ENCODE measurements at places on chromosomes 3 and 15. TPM values are rescaled to one million over a fixed set of nuclear protein-coding genes. Genes with fewer than 3 reads are reported as not detected.
A peak's percentile ranks its signal among the peaks of the same experiment; 100 is the strongest.

RARRES1 gene
- total RNA-seq: 65.8 TPM

MAGEL2 gene
- total RNA-seq: 0.12 TPM

- DNase-seq: no peak
- no peak overlapping the region for H3K4me3 ChIP-seq
- no peaks in the 10 kb centered on the region for H3K27me3 ChIP-seq
- H3K27ac ChIP-seq: no peak overlapping the region
These were observed 399.1 kb upstream of the TBL1XR1 start for GRCh38 chr3:177596248-177596815.

DNA sequence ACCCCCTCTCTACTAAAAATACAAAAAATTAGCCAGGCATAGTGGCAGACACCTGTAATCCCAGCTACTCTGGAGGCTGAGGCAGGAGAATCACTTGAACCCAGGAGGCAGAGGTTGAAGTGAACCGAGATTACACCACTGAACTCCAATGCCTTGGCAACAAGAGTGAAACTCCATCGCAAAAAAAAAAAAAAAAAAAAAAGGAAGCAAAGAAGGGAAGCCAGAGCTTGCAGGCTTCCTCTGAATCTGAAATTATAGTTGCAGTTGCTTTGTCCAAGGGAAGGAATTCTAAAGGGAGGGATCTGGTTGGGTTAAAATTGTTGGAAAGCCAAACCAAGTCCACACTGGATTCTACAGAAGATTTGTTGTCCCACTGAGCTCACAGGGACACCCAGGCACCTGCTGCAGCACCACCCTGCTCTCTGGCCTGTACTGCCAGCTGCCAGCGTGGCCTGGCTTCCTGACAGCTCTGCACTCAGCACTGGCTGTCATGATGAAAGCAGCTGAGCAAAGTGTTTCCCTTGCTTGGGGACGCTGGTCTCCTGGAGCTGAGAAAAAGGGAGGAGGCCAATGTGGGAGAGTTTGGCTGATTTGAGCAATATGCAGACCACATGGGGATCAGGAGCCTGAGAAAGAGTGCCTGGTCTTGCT lies 88.8 kb upstream of the HES1 start:
- DNase-seq: peak; percentile 72
- H3K27ac ChIP-seq: peak overlapping the region; percentile 55
- no peaks in the 10 kb centered on the region for H3K27me3 ChIP-seq
- no peak overlapping the region for H3K4me3 ChIP-seq

DNA sequence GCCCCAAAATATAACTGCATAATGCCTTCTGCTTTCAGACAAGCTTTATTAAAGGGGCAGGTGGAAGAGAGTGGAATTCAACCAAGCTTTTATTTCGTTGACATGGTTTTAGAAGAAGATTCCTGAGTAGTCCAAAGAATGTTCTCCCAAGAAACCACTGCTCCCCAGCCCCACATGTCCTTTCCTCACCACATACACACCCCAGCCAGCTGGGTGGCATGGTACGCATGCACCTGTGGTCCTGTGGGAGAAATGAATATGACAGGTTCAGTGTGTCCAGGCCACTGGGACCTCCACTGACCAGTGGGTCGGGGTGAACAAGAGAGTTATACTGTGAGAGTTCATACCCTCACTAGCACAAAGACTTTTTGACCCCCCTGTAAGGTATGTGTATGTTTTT lies 30.2 kb downstream of the ARID3B start:
- H3K4me3 ChIP-seq: no peak overlapping the region
- DNase-seq: no peak
- H3K4me1 ChIP-seq: no peaks in the 10 kb centered on the region

- H3K27me3 ChIP-seq: no peaks in the 10 kb centered on the region
- H3K4me1 ChIP-seq: no peaks in the 10 kb centered on the region
- H3K27ac ChIP-seq: no peak overlapping the region
- no peaks in the 10 kb centered on the region for H3K36me3 ChIP-seq
- no peak for DNase-seq
These were observed 55.5 kb downstream of the DPH6 start for GRCh38 chr15:35490511-35490910.

TMEM212 gene
- 5.2 TPM for total RNA-seq

GRCh38 chr3:147925272-147925671 lies 516.1 kb downstream of the ZIC1 start:
- no peaks in the 10 kb centered on the region for H3K36me3 ChIP-seq
- H3K27me3 ChIP-seq: no peaks in the 10 kb centered on the region
- no peak for DNase-seq
- no peak overlapping the region for H3K4me3 ChIP-seq
- no peaks in the 10 kb centered on the region for H3K4me1 ChIP-seq

- H3K27me3 ChIP-seq: no peaks in the 10 kb centered on the region
- H3K27ac ChIP-seq: no peak overlapping the region
- DNase-seq: peak; percentile 23
- no peaks in the 10 kb centered on the region for H3K36me3 ChIP-seq
- H3K4me3 ChIP-seq: no peak overlapping the region
These were observed 90.3 kb downstream of the PLXNA1 start for GRCh38 chr3:127072971-127073783.

GRCh38 chr3:14238356-14238755 lies 59.7 kb downstream of the LSM3 start:
- peaks cover 15% of the 10 kb centered on the region for H3K4me1 ChIP-seq
- no peak overlapping the region for H3K27ac ChIP-seq
- peaks cover 3% of the 10 kb centered on the region for H3K27me3 ChIP-seq
- H3K36me3 ChIP-seq: no peaks in the 10 kb centered on the region
- no peak for DNase-seq
- H3K4me3 ChIP-seq: no peak overlapping the region

GRCh38 chr3:117628823-117629291 lies 919.3 kb downstream of the TUSC7 start:
- H3K4me3 ChIP-seq: no peak overlapping the region
- no peak for DNase-seq
- no peak overlapping the region for H3K27ac ChIP-seq
- H3K4me1 ChIP-seq: peaks cover 14% of the 10 kb centered on the region
- H3K27me3 ChIP-seq: no peaks in the 10 kb centered on the region

GREM1 gene
- total RNA-seq: 3.1 TPM

DNA sequence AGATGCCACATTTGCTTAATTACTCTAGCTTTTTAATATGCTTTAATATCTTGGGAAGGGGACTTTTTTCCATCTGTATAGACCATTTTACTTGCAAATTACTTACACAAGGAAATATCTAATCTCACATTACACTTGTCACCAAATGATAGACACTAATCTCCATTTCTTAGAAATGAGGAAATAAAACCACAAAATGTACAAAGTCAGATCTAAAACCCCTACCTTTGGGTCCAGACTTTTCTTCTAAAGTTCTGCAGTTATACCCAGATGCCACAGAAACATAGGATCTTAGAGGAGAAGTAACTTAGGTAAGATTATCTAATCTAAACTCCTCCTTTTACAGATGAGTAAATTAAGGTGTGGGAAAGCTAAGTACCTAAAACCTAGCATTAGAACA lies 44.3 kb downstream of the CD200R1L start:
- no peak overlapping the region for H3K27ac ChIP-seq
- no peaks in the 10 kb centered on the region for H3K4me1 ChIP-seq
- no peaks in the 10 kb centered on the region for H3K36me3 ChIP-seq
- H3K27me3 ChIP-seq: no peaks in the 10 kb centered on the region
- no peak for DNase-seq

- no peak overlapping the region for H3K27ac ChIP-seq
- no peaks in the 10 kb centered on the region for H3K36me3 ChIP-seq
- H3K4me3 ChIP-seq: no peak overlapping the region
- no peaks in the 10 kb centered on the region for H3K27me3 ChIP-seq
- H3K4me1 ChIP-seq: no peaks in the 10 kb centered on the region
These were observed 10.7 kb downstream of the SCG5 start for GRCh38 chr15:32652178-32652577.

DNA sequence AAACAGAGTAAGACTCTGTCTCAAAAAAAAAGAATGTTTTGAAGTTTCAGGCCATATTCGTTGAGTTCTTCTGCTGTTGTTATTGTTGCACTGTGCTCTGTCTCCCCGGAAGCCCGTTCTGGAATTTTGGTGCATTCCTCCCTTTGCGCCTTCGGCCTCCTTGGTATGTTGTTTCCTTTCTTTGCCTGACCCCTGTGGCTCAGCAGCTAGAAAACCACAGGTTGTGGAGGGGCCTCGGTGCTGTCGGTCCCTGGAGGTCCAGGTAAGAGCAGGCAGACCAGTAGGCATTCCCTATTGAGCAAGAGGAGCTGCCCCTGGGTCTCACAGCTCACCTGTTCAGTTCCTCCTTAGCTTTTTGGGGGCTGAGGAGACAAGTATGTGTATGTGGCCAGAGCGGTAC lies 51.0 kb upstream of the DLG1 start:
- no peak overlapping the region for H3K27ac ChIP-seq
- no peak for DNase-seq
- H3K36me3 ChIP-seq: no peaks in the 10 kb centered on the region
- H3K4me3 ChIP-seq: no peak overlapping the region

DNA sequence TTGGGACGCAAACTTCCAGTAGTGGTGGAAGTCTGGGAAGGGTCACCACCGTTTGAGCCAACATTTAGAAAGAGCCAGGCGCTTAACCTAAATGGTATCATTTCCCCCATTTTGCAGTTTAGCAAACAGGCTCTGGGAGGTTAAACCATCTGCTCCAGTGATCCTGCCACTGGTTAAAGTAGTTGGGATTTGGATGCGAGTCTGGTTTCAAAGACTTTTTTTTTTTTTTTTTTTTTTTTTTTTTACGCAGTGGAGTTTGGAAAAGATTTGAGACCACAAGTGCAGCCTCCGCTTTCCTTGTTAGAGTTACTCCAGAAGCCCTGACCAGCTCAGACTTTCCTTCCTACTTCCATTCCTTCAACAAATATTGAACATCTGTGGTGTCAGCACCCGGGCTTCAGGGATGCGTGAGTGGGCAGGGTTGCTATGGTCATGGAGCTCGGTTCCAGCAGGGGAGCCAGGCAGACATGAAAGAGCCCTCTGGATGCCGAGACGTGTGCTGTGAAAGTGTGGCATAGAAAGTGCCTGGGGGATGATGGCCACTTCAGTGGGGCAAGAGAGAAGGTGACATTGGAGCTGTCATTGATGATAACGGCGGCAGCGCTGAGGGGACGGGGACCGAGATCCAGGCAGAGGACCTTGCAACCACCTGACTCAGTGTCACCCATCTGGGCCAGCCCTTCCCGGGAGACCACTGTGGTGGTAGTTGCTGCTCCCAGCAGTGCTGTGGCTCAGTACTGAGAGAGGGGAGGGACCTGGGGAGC lies 1.1 kb upstream of the RNU6-1 start:
- H3K27me3 ChIP-seq: peaks cover 4% of the 10 kb centered on the region
- H3K4me1 ChIP-seq: peaks cover 45% of the 10 kb centered on the region
- no peaks in the 10 kb centered on the region for H3K36me3 ChIP-seq
- peak overlapping the region; percentile 98 for H3K27ac ChIP-seq
- H3K4me3 ChIP-seq: peak overlapping the region; percentile 82
- no peak for DNase-seq

DNA sequence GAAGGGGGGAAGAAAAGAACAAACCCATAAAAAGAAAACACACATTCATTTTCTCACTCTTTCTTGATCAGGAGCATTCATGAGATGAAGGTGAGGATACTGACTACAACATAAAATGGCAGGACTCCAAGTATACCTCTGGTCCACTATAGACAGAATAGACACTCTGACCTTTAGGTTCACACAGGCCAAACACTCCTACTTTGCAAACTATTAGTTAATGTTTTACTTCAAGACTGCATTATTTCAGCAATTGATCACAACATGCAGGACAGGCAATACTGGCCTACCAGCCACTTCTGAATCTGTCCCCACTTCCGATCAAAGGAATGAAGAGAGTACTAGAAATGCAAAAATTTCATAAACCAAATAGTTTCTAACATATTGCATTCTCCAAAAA lies 47.0 kb downstream of the LRRFIP2 start:
- no peak overlapping the region for H3K27ac ChIP-seq
- no peak for DNase-seq
- H3K27me3 ChIP-seq: no peaks in the 10 kb centered on the region

DNA sequence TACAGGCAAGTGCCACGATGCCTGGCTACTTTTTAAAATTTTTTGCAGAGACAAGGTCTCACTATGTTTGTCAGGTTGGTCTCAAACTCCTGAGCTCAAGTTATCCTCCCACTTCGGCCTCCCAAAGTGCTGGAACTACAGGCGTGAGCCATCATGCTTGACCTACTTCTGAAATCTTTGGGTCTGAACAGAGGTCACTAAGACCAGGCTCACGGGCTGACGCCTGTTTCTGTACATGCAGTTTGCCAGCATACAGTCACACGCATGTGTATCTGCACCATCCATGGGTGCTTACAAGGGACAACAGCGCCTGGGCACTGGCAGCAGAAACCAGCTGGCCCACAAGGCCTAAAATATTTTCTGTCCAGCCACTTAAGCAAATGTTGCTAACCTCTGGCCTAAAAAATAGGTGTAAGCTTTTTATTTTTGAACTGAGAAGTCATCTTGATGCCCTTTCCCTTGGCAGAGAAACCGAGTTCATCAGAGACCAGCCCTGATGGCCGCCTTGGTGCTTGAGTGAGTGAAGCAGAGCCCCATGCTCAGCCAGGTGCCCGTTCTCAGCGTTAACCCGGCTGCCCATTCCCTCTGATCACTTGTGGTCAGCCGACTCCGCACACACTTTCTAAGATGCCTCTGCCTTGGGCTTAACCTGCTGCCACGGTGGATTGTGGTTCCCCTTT lies 425.2 kb downstream of the OCA2 start:
- H3K27ac ChIP-seq: no peak overlapping the region
- H3K27me3 ChIP-seq: no peaks in the 10 kb centered on the region
- no peak overlapping the region for H3K4me3 ChIP-seq
- DNase-seq: no peak

GRCh38 chr3:123767009-123767372 lies 117.1 kb downstream of the MYLK start:
- no peaks in the 10 kb centered on the region for H3K36me3 ChIP-seq
- DNase-seq: no peak
- H3K4me1 ChIP-seq: no peaks in the 10 kb centered on the region

- H3K27ac ChIP-seq: no peak overlapping the region
- H3K27me3 ChIP-seq: no peaks in the 10 kb centered on the region
- H3K4me1 ChIP-seq: peaks cover 24% of the 10 kb centered on the region
- no peaks in the 10 kb centered on the region for H3K36me3 ChIP-seq
- no peak for DNase-seq
These were observed 70.3 kb upstream of the ARL8B start for GRCh38 chr3:5051772-5052171.

DNA sequence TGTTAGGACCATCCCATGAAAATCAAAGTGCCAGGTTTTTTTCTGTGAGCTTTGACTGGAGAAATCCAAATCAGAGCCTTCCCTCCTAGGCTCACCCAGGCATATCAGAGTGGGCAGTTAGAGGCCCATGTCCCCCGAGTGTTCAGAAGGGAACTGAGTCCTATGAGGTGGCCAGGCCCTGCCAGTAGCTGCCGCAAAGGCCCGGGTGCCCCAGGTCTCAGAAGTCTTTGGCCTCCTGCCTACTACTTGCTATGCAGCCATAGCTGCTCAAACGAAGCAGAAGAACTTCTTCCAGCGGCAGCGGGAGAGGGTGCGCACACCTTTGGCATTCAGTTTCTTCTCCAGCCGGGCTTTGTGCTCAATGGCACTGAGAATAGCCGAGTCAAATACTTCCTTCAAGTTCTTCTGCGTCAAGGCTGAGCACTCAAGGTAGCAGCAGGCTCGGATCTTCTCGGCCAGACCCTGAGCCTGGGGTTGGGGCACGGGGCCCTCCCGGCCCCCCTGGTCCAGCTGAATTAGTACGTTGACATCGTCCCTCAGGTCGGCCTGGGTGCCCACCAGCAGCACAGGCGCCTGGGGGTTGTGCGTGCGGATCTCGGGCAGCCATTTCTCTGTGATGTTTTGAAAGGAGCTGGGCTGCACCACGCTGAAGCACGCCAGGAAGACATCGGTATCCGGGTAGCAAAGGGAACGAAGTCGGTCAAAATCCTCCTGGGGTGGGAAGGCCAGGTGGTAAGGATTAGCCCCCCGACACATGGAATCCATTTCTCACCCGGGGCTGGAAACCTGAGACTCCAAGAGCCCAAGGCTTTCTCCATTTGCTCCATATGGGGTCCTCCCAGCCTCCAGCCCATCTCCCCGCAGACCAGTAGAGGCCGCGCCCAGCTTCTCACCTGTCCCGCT lies 992 bp downstream of the RHOV start:
- DNase-seq: no peak
- H3K27me3 ChIP-seq: peaks cover 4% of the 10 kb centered on the region
- H3K4me1 ChIP-seq: peaks cover 15% of the 10 kb centered on the region
